ENCODE measurements at places on chromosomes 16 and 17.

DNA sequence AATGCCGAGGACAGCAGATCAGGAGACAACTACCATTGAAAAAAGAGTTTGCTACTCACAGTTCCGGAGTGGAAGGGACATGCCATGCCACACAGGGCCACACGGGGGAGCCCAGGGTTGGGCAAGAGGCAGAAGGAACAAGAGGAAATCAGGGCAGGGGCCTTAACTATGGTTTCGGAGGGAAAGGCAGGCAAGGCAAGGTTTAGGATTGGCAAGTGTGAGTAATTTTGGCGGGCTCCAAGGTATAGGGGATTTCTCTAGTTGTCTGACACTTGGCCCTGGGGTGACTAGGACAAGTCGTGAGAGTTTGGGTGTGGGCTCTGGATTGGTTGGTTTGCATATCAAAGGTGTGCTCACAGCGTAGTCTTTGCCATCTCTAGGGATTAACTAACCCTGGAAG, 27.0 kb upstream of the NTN1 start:
- peak; percentile 76 for DNase-seq

- DNase-seq, result no peak
Observed at GRCh38 chr17:55654022-55654421, 68.6 kb downstream of the TMEM100 start.

DNA sequence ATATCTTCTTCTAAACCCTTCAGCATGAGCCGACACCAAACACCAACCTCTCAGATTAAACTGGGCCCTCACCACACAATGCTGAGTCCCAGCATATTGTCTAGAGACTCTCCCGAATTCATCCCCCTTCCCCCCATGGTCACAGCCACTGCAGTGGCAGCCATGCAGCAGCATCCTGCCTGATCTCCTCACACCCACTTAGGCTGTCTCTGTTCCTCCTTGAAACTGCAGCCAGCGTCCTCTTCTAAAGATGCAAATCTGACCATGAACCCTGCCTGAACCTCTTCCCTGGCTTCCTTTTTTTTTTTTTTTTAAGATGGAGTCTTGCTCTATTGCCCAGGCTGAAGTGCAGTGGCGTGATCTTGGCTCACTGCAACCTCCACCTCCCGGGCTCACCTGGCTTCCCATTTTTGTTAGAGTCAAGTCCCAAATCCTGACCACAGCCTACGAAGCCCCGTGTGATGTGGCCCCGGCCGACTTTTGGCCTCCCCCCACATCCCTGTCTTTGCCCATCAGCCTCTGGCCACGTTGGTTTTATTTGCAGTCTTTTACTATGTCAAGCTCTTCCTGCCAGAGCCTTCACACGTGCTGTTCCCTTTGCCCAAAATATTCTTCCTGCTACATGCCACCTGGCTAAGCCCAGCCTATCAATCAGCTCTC, 2.8 kb downstream of the FA2H start:
- no peak for DNase-seq

- no peak for DNase-seq
Observed at GRCh38 chr17:45299361-45299760, 17.5 kb downstream of the MAP3K14 start.

GRCh38 chr17:50487213-50488096, 8.8 kb downstream of the RSAD1 start:
- no peak for DNase-seq

- no peak for DNase-seq
Observed at GRCh38 chr17:59810894-59811153, 81.9 kb downstream of the TUBD1 start.

- no peak for DNase-seq
Observed at GRCh38 chr17:15954222-15954621, 9.3 kb downstream of the ADORA2B start.

DNA sequence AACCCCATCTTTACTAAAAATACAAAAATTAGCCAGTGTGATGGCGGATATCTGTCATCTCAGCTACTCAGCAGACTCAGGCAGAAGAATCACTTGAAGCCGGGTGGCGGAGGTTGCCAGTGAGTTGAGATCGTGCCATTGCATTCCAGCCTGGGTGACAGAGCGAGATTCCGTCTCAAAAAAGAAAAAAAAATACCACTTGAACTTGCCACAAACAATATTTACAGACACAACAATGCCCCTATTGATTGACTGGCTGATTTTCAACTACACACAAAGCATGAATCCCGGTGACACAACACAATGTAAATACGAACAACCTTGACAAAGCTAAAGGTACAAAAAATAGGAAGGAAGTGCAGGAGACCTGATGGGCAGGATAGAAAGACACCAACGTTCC, 49.3 kb downstream of the NXN start:
- no peak for DNase-seq

- DNase-seq, result no peak
Observed at GRCh38 chr17:9162275-9162985, 141.1 kb downstream of the NTN1 start.

DNA sequence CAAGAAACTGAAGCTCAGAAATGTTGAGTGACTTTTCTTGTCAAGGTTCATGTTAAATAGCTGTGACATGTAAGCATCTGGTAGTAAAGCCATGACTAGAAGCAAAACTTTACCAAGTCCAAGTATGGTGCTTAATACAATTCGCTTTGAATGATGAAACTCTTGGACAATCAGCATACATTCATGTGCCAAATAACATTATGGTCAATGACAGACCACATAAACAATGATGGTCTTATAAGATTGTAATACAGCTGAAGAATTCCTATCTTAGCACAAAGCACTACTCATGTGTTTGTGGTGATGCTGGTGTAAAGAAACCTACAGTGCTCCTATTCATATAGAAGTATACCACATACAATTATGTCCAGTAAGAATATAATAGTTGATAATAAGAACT, 97.1 kb upstream of the RPRML start:
- no peak for DNase-seq

DNA sequence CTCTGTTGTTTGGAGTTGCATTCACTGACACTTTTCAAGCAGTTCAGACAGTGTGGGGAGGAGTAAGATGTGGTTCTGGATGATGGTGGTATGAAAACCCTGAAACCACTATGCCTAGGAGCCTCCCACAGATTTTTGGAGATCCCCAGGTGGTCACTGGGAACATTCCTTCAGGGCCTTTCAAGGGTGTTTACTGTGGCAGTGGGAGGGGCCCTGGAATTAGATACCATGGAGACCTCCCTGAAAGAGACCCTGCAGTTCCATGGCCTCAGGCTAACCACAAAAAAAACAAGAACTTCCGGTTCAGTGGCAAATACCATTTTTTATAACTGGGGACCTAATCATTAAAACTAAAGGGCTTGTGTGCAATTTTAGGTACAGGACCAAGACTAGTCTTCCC, 79.9 kb downstream of the TMEM100 start:
- DNase-seq, result no peak

DNA sequence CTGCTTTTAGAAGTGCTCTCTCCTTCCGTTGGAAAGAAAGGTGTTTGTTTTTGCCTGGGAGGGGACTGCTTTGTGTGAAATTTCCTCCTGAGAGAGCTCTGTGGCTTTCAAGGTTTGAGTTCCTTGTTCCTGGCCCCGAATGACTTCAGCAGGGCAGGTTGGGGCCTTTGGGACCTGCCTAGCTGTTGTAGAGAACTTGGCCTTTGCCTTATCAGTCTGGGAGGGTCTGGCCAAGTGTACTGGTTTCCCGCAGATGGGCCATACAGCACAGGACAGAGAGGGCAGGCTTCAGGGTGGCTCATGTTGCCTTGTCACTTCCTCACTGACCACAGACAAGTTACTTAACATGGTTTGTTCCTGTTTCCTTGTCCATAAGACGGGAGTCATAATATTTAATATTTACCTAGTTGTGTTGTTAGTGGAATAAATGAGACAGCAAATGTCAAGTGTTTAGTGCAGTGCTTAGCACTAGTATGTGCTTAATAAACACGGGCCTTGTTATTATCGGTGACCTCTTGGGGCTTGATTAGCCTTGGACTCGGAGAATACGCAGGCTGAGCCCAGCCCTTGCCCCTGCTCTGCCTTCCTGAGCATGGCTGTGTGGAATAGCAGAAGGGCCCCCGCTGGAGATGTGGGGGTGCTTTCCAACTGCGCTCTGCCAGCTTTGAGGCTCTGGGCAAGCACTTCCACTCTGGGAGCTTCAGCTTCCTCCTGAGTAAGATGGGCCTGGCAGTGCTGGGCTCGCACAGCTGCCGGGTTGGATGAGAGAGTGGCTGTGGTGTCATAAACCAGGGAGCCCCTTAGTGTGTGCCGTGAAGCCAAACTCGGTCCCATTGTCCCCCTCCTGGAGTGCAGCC, 6.6 kb downstream of the PRSS8 start:
- DNase-seq, result no peak

DNA sequence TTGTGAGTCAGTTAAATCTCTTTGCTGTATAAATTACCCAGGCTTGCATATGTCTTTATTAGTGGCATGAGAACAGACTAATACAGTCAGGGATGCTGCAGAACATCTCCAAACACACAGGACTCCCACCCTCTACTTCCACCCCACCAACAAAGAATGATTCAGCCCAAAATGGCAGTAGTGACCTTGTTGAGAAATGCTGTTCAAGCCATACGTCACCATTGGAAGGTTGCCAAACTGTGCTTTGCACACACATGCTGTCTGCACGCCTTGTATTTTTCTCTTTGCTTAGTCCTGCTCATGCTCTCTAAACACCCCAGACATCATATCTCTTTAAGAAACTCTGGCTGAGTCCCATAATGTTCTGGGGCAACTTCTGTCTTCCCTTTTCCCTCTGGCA, 589.6 kb downstream of the WWOX start:
- no peak for DNase-seq

DNA sequence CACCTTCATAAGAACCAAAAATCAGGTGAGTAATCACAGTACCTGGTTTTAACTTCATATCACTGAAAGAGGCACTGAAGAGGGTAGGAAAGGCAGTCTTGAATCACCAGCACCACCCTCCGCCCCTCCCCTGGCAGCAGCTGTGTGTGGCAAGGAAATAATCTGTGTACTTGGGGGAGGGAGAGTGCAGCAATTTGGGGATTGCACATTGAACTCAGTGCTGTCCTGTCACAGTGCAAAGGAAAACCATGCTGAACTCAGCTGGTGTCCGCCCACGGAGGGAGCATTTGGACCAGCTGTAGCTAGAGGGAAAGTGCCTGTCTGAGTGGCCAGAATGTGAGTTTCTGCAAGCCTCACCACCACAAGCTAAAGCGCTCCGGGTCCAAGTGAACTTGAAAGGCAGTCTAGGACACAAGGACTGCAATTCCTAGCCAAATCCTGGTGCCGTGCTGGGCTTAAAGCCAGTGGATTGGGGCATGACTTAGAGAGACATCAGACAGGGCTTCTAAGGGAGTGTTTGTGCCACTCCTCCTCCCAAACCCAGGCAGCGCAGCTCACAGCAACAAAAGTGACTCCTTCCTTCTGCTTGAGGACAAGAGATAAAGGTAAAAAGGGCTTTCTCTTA, 39.7 kb upstream of the ALDH3A1 start:
- DNase-seq, result no peak

DNA sequence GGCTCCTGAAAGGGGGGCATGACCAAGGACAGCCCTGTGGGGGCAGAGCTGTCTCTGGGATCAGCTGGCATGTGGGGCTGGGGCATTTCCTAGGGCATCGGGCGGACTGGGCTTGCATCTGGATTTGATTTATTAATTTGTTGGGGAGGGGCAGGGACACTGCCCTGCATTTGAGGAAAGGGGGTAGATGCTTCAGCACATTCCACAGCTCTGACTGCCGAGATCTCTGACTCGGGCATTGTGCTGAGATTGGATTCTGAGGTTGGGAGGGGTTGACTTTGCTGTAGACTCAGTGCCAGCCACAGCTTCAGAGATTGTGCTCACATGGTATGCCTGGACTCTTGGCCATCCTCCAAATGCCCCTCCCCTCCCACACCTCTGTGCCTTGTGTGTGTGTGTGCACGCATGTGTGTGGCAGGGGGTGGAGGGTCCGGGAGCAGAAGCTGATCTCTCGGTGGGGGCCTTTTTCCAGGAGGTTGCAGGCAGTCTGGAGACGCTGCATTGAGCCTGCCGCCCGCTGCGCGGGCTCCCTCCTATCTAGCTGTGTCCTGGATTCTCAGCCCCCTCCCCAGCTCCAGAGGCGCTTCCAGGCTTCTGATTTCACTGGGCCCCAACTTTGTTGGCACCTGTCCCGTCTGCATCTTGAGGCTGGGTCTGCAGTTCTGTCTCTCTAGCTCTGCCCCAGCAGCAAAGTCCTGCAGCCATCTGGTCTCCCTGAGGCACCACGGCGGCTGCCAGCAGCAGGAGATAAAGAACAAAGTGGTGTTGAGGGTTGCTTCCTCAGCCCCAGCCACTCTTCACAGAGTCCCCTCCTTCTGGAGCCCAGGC, 14.9 kb downstream of the IGFBP4 start:
- DNase-seq, result peak; percentile 64

GRCh38 chr16:1300664-1301476, 8.6 kb upstream of the UBE2I start:
- DNase-seq, result peak; percentile 78

DNA sequence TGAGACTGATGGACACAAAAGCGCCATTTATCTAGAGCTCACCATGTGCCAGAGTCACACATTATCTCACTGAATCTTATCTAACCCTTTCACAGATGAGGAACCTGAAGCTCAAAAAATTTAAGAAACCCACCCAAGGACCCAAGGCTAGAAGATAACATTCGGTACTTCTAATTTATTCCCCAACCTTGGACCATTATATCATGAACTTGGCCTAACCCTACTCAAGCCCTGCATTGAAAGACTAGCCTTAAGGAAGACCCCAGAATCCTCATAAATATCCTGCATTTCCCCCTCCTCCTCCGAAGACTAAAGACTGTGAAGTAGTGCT, 548 bp upstream of the DYNC1LI2 start:
- DNase-seq, result no peak

DNA sequence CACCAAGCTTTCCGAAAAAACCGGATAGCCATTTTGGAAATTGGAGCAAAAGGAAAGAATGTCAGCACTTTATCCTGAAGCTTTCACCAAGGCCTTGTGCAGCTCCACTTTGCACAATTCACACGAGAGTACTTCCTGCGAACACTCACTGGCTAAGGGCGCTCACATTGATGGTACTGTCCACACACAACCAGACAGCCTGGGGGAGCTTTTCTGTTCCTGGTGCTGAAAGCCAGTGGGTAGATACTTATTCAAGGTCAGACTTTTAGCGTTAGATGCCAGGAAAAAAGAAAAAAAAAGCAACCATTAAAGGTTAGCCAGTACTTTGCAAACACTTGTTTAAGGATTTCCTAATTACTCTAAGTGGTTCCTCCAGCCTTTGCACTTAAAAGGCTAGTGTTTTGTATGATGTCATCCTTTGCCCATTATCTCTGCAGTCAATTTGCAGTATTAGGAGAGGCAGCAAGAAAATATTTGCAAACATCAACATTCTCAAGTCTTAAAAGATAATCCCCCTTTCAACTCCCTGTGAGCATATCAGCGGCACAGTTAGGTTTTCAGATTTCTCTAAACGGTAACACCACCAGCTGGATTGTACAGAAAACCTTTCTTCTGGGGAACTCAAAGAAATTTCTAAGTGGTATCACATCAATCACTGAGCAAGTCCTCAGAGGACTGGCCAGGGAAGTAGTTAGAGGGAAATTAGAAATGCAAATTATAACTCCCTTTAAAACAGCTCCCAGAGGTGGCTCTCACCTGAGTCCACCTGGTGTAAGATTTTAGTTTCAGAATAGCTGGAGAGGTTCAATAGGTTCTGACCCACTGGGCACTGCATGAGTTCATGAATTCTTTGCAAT, 243.4 kb upstream of the IRX5 start:
- no peak for DNase-seq
